Suppressor macrophage treated with lipopolysaccharide for 1 hour (primary cell): ENCODE measurements at places on chromosomes 11 and 22.

DNA sequence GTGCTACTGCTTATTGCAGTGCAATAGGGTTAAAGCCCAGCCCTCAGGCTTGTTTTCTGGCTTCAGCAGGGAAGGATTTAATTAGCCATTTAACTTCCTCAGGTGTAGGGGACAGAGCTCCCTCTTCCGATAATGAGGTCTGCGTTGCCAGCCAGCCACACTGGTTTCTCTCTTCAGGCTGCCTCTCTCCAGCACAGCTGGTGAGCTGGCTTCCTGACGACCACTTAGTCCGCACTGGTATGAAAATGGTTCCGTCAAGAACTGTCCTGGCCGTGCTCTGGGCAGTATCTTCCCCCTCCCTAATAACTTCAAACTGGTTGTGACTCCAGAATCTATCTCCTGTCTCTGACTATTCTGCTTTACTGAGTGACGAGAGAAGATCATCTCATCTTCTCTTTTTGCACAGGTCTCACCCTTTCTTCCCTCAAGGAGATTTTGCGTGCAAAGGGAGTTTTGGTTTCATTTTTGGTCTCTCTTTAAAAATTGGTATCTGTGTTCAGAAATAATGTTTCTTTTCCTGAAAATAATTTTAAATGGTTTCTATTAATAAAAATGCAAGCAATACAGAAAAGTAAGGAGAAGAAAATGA is 49.2 kb downstream of the CNTN5 start:
- no peak for DNase-seq

DNA sequence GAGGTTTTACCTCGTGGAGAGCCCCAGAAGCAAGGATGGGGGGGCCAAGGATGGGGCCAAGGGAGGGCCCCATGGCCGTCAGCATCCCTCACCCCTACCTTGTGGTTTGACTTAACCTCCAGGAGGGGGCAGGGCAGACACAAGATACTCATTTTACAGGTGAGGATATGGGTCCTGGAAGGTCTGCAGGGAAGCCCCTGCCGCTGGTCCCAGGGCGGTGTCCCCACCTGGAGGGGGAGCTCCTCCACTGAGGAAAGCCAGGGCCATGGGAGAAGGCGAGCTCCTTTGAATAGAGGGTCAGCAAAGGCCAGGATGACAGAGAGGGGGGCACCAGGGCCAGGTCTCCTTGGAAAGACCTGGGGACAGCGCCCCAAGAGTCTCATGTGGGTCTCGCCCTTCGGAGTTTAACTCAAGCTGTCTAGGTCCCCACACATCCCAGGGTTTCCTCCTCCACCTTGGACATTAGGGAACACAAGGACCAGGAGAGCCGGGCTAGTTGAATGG is 5.9 kb upstream of the ADORA2A start:
- DNase-seq = no peak

DNA sequence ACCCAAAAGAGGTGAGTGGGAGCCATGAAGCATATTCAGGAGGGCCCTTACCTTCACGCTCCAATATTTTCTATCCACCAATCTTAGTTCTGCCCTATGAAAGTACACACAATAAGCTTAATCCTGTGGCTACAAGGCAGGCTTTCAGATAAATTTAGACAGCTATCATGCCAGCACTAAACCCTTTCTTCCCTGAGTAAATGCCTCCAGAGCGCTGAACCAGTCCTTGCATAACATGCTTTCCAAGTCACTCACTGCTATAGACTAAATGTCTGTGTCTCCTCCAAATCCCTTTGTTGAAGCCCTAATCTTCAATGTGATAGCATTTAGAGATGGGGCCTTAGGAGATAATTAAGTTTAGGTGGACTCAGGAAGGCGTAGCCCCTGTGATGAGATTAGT is 50.3 kb upstream of the FIBIN start:
- DNase-seq = no peak

DNA sequence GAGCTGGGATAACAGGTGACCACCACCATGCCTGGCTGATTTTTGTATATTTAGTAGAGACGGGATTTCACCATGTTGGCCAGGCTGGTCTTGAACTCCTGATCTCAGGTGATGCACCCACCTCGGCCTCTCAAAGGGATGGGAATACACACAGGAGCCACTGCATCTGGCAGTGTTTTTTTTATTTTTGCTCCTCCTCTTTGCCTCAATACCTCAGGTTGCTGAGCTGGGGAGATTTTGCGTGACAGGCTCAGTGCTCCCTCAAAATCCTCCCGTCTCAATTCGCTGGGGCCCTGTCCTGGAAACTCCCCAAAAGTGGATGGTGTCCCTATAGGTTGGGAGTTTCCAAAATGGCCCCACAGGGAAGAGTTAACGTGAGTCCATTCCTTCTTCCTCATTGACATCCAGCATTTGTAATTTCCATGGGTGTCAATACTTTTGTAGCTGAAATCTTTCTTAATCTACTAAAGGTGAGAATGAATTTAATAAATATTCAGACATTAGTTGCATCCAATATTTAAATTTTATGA is 71.8 kb downstream of the GGTLC2 start:
- DNase-seq = peak; percentile 61

- no peak for DNase-seq
Observed at GRCh38 chr11:117980280-117980679, 5.9 kb upstream of the IL10RA start.

- peak; percentile 10 for DNase-seq
Observed at GRCh38 chr11:79013509-79013908, 427.3 kb downstream of the TENM4 start.

GRCh38 chr11:62337303-62338181 is at the start of gene ASRGL1:
ASRGL1 (plus strand) TSS chr11:62337448; CDS start chr11:62337978, 530 bp downstream.
- DNase-seq = peak; percentile 94

GRCh38 chr22:31218565-31219262 is 6.6 kb downstream of the LIMK2 start:
- DNase-seq = no peak

GRCh38 chr22:36673821-36674220 is 29.7 kb downstream of the CACNG2 start:
- no peak for DNase-seq

- no peak for DNase-seq
Observed at GRCh38 chr22:25702040-25702439, 39.9 kb upstream of the MYO18B start.

DNA sequence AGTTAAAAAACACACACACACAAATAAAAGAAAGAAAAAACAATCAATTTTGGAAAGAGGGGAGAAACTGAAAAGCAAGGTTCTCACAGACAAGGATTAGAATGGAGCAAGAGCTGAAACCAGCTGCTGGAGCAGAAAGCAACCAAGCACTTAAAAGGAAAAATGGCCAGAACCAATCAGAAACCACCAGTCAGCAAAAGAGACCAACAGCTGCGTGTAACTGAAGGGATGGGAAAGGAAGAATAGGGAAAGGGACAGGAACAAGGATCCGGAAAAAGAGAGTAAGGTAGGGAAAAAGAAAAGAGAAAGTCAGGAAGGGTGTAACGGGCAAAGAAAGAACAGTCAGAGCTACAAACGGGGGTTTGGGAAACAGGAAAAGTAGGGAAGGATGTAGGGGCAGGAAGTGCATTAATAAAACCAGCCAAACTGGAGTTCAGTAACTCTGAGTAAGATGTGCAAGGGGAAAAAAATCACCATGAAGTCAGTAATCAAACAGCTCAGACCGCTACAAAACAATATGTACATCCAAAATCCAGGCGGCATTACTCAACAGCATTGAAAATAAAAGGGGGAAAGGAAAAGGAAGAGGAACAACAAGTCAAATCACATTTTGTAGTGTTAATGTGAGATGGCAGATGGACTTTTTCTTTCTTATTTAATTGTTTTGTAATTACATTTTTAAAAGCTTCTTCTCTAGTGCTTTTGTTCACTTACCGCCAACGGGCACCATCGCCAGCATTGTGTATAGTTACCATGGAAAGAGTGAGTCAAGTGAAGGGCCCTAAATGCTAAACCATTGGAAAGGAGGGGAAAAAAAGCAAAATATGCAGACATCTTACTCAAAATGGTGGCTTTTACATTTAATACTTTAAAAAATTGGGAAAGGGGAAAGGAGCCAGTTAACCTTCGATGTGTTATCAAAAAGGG is 49.2 kb downstream of the APOL5 start:
- DNase-seq = no peak

GRCh38 chr22:30315962-30316576 is 10.7 kb downstream of the TBC1D10A start:
- no peak for DNase-seq

DNA sequence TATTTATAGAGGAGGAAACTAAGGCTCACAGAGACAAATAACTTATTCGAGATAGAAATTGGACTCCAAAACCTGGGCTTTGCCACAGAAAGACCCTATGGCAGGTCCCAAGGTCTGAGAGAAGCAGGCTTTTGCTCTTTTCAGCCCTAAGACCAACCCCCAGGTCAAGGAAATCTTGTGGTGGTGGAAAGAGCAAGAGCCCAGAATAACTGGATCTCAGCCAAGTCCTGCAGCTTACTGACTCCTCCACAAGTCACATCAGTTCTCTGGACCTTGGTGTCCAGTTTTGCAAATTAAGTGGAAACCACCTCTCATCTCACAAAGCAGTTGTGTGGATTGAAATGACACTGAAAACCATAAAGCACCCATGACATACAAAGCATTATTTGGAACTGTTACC is 122.2 kb downstream of the C11orf58 start:
- DNase-seq = peak; percentile 30

- DNase-seq = no peak
Observed at GRCh38 chr11:12083380-12083779, 27.0 kb upstream of the MICAL2 start.

DNA sequence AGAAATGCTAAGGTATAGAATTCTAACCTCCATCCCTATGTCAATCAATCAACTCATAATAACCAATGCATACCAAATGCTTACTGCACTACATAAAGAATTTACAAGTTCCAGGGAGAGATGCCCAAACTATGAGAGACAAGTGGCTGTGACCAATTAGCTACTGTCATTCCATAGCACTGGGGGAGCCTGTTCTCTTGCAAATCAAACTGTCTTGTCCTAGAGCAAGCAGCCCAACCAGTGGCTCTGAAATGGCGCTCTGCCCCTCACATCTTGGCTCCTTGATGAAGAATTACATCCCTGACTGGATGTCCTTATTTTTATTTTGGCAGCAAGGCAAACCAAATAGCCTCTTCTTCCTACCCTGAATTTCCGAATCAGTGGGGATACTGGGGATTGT is 272.4 kb upstream of the SYN3 start:
- DNase-seq = no peak

- no peak for DNase-seq
Observed at GRCh38 chr22:22390989-22391388, 117.6 kb downstream of the ZNF280B start.

GRCh38 chr11:56782167-56782847 is 33.8 kb upstream of the OR9G4 start:
- peak; percentile 17 for DNase-seq

DNA sequence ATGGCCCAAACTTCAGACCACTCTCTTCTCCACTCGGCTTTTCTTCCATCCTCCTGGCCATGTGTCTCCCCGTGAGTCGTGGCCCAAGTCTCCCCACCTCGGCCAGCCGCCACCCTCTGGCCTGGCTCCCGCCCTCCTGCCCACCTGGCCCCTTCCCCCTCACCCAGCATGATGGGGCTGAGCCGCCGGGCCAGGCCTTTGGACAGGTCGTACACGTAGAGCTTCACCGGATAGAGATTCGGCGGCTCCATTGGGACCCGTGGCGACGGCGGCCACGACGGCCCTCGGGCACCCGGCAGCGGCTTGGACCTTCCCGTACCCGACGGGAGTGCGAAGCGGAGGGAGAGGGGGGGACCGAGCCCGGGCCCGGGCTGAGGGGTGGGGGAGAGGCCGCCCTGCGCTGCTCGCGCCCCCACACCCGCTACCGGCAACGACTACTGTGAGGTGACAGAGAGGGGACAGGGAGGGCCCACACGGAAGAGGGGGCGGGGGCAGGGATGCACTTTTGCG is at the start of gene DESI1:
Gene DESI1 (minus strand): TSS at position 455 of the 510 bp plus-strand sequence. CDS start 204 bp downstream, at position 251.
- DNase-seq = no peak

DNA sequence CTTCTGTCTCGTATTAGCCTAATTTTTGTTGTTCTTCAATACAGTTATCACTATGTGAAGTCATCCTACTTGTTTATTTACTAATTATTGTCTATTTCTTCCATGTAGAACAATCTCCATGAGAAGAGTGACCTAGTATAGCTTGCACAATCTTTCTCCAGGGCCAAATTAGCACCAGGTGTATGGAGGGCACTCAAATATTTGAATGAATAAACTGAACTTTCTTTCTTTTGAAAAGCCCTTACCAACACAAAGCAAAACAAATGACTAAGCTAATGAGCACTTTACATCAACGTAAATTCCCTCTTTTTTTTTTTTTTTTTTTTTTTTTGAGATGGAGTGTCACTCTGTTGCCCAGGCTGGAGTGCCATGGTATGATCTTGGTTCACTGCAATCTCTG is 34.2 kb downstream of the ABTB2 start:
- DNase-seq = no peak

GRCh38 chr11:66045177-66045639 is 3.8 kb downstream of the GAL3ST3 start:
- DNase-seq = peak; percentile 84

GRCh38 chr11:121590772-121591404 is 138.1 kb upstream of the SORL1-AS1 start:
- DNase-seq = no peak

- no peak for DNase-seq
Observed at GRCh38 chr11:1774886-1775285, 11.2 kb upstream of the CTSD start.

DNA sequence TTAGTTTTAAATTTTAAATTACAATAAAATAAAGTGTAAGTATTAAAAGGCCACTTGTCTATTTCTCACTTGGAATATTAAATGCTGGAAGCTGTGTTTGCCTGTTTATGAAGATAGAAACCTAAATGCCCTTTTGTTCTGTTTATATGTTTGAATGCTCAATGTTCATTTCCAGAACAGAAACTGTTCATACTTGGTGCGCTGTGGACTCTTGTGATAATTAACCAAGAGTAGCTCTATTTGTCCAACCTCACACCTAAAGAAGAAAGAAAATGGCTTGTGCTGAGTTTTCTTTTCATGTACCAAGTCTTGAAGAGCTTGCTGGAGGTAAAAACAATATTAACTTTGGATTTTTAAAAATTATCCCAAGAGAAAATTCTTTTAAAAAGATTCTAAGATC is 5.7 kb downstream of the C11orf54 start:
- no peak for DNase-seq

DNA sequence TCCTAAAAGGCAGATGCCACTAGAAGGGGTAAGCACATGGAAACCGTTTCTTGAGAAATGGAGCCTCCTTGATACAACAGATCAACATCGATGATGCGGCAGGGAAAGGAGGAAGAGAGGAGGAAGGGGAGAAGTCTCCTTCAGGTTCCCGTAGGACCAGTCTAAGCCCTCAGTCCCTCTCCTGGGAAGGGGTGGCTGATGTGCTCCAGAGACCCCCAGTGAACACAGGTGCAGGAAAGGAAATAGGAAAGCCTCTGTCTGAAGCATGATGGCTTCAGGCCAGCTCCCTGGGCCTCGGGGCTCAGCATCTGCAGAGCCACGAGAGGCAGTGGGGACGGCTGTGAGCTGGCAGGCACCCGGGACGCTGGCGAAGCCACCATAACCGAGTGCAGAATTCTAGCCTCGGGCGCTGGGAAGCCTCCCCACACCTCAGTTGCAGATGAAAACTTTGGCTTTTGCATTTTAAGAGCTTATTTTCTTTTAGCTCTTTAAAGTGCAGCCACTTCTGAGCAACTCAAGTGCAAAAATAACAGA is 1.8 kb downstream of the SPATA19 start:
- DNase-seq = no peak
